ENCODE measurements at places on chromosomes 3 and 15. TPM values are rescaled to one million over a fixed set of nuclear protein-coding genes. Genes with fewer than 3 reads are reported as not detected.

DNA sequence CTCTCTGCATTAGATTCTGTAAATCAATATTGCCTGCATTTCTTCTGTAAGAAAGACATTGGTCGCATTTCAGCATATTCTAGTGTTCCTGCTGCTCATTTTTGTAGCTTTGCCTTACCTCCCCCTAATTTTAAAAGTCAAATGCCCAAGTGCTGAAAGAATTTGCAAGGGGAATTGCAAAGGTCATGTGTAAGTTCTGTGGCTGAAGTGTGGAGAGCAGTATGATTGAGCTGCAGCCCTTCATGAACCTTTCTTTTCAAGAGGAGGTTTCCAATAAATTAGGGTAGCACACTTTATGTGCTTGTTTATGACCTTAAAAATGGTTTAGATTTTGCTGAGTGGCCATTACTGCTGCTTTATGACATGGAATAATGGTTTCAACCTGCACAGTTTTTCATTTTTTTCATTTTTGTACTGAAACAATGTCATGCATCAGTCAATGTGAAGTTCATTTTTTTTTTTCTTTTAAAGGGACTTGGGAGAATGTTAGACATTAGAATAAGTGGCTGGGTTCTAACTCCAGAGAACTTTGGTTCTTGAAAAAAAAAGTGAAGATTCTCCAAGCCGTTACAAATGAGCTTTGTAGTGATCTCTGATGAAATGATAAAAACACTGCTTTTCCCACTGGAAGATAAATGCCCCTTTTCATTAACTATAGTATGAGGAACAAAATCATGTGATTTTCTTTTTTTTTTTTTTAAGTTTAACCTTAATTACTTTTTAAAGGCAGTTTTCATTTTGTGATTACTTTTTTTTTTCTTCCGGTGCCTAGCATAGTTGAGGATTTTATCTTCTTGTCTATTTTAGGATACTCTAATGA is 99.6 kb downstream of the MITF start:
- peak; percentile 54 for DNase-seq

DNA sequence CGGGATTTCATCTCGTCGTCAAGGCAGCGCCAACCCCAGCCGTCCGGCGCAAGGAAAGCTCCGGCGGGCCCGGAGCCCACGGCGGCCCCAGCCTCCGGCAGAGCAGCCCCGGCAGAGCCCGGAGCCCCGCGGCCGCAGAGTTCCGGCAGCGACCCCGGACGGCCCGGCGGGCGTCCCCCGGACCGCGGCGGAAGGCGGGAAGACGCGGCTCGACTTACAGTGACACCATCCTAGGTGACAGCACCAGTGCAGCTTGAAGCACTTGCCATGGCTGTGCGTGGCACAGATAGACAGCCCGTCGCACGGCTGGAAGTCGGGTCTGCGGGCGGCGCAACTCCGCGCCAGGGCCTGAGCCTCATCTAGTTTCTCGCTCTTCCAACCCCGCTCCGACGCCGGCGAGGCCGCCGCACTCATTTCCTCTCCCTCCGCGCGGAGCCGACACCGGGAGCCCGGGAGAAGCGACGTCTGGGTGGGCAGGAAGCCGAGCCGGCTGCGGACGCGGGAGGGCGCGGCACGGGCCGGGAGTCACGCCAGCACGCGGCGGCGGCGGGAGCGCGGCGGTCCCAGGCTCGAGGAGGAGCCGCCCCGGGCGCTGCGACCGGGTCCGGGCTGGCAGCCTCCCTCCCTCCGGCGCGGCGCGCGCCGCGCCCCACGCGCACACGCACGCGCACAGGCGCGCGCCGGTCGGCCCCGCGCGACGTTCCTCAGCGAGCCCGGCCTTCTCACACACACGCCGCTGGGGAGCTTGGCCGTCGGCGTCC is at the start of gene C3orf70:
Gene C3orf70, minus strand, starts transcription at position 651 of the 761 bp plus-strand sequence. Its CDS starts 237 bp downstream, at position 414.
- peak; percentile 57 for DNase-seq

DNA sequence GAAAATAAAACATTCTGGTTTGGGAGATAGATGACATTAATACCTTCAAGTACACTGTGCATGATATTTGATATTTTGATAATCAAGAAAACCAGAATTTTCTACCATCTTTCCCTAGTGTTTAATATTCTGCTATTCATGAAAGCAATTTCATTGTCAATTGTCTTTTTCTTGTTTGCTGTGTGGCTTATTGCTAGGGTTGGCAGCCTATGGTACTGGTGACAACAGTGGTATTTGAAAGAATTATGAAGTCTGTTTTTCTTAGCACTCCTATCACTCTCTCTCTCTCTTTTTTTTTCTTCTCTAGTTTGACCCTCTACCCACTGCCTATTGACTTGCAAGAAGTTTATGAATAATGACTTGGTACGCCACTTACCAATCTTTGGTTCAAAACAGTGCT is 15.4 kb downstream of the RNF13 start:
- DNase-seq: no peak

GRCh38 chr3:161343540-161343939 is 27.8 kb downstream of the SPTSSB start:
- no peak for DNase-seq

GRCh38 chr3:128076483-128077201 is 24.4 kb downstream of the SEC61A1 start:
- DNase-seq: peak; percentile 34

ANO10 gene
- 54.0 TPM for total RNA-seq

GRCh38 chr3:50447290-50447840 is 56.1 kb downstream of the CACNA2D2 start:
- DNase-seq: no peak

DNA sequence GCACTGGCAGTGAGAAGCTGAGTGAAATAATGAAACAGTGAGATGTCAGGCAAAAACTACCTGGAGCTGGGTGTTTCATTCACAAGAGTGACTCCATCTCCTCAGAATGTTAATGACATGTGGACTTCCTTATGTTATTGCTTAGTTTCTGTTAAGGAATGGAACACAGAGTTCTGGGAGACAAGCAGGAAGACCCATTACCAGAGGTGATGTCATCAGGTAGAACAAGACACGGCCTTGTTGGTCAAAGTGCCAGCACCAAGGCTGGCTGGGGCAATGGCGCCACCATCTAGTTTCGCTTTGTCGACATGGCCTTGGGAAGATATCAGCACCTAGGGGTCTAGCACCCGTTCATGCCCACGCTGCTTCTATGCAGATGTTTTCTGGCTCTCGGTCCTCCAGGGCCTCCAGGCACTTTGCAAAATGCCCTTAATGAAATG is 252.2 kb downstream of the FAM43A start:
- no peak for DNase-seq

DLL4 gene
- 5.5 TPM for total RNA-seq

DNA sequence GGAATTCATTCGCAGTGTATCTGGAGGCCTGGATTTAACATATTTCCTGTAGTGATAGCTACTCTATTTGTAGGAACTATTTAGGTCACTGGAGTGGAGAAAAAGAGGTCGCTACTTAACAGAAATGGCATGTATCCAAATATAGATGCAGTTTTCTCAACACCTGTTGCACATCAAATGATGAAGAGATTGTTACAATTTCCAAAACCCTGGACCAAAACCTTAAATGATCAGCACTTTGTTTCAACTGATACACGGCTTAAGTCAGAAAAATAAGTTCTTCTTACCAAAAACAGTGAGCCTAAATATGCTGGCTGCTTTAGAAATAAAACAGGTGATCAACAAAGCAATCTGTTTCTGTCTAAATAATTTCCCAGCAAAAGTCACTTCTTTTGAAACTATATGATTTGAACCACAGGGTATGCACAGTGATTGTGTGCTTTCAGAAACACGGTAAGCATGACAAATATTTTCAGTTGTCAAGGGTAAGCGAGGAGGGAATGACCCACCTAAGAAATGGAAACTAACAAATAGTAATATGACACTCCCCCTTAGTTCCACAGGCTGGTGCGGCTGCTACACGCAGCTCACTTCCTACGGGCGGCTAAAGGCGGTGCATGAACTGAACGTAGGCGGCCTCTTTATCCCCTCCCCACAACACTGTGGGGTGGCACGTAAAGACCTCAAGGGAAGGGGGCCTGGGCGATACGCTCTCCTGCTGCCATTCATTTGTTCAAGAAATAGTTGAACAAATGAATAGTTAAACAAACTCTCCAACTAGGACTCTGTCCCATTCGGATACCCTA is 1.1 kb downstream of the EHD4 start:
- peak; percentile 74 for DNase-seq

GRCh38 chr3:32414522-32415202 is 23.0 kb downstream of the CMTM7 start:
- DNase-seq: peak; percentile 54

- no peak for DNase-seq
These were observed 440.0 kb downstream of the PDCD6IP start for GRCh38 chr3:34238407-34238806.

GRCh38 chr15:86964271-86964670 is 884.6 kb downstream of the AGBL1 start:
- no peak for DNase-seq

- no peak for DNase-seq
These were observed 19.3 kb downstream of the ALCAM start for GRCh38 chr3:105385819-105386508.

NR2E3 gene
- 0.97 TPM for total RNA-seq

DNA sequence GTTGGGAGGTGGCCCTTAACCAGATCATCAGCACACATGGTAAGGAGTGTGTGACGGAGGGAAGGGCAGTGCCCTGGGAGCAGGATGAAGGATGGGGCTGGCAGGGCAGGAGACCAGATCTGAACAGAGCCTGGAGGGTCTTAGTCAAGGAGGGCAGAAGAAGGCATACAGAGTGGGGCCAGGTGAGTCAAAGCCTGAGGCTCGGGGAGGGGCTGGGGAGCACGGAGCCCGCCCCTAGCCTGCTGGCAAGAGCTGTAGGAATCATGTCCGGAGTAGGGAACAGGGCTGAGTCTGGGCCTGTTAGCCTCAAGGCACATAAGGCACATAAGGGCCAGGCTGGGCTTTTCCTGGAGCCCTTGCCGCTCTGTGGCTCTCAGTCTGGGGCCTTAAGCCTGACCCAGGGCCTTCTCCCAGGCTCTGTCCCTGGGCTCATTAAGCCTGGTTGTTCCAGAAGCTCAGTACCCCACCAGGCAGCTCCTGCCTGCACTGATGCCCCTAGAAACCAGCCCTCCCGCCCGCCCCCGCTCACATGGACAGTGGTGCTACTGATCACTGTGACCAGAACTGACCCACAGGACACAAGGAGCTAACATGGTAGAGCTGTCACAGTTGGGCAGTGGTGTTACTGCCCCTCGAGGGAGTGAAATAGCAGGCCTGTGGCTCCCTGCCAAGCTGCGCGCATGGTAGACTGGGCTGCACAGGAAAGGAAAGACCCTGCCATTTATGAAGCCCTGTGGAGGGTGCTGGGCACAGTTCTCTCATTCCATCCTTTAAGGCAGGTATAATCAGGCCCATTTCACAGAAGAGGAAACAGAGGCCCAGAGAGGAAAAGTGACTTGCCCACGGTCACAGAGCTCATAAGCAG is 14.6 kb downstream of the ISG20 start:
- DNase-seq: no peak

GRCh38 chr15:64856429-64857145 is 14.9 kb downstream of the PLEKHO2 start:
- peak; percentile 91 for DNase-seq

DNA sequence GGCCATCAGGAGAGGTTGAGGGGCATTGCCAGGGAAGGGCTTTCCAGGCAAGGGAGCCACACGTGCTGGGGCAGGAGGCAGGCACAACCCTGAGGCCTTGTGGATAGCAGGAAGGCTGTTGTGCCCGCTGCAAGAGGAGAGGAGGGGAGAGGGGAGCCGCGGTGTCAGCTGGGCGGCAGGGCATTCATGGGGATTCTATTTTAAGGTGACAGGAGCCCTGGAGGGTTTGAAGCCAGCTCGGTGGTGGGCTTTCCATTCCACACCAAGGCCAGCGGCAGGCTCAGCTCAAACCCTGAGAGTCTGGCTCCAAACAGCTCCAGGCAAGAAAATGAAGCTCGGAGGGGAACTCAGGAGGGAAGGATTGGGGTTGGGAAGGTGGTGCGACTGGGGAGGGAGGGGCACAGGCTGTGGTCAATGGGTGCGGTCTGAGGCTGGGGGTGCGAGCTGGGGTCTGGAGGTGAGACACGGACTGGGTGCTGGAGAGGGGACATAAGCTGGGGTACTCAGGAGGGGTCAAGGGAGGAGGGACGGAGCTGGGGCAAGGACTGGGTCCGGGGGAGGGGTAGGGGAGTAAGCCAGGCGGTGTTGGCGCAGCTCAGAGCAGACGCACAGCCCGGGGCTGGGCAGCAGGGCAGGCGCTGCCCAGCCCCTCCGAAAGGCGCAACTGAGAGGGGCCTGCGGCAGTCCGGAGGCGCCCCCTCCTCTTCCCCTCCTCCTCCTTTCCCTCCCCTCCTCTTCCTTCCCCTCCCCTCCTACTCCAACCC is 43.4 kb downstream of the TPRA1 start:
- DNase-seq: no peak

GRCh38 chr15:39584662-39585388 is 3.9 kb downstream of the THBS1 start:
- peak; percentile 8 for DNase-seq

All from fibroblast of villous mesenchyme (primary cell).